ENCODE measurements at places on chromosomes 16 and 17.

GRCh38 chr17:45306623-45307022, 10.2 kb downstream of the MAP3K14 start:
- H3K4me1 ChIP-seq, result peaks cover 81% of the 10 kb centered on the region
- no peaks in the 10 kb centered on the region for H3K27me3 ChIP-seq
- peaks cover 54% of the 10 kb centered on the region for H3K36me3 ChIP-seq

DNA sequence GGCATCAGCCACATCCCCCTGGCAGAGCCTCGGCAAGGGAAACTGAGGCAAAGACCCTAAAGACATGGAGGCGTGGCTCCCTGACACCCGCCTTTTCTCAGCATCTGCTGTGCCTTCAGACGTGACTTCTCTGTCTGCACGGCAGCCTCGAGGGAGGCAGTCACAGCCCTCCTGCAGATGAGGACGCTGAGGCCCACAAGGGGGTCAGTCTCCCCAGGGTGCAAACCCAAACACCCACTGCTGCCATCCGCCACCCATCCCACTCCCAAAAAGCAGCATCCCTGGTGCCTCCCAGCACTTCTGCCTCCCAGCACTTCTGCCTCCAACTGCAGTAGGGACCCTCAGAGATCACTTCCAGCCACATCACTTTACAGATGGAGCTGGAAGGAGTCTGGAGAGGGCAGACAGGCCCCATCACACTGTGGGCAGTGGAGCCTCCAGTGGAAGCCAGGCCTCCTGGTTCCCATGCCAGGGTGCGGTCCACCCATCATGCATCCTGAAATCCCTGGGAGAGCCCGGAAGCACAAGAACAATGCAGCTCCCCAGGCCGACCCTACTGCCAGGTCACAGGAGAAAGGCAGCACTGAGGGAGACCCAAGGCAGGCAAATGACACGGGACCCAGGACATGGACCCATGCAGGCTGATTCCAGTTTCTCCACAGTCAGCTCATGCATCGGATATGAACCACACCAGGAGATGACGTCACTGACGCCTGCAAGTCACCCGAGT, 23.8 kb downstream of the KDM8 start:
- no peak for DNase-seq
- peaks cover 28% of the 10 kb centered on the region for H3K4me1 ChIP-seq
- H3K4me3 ChIP-seq, result no peak overlapping the region
- H3K27me3 ChIP-seq, result no peaks in the 10 kb centered on the region

DNA sequence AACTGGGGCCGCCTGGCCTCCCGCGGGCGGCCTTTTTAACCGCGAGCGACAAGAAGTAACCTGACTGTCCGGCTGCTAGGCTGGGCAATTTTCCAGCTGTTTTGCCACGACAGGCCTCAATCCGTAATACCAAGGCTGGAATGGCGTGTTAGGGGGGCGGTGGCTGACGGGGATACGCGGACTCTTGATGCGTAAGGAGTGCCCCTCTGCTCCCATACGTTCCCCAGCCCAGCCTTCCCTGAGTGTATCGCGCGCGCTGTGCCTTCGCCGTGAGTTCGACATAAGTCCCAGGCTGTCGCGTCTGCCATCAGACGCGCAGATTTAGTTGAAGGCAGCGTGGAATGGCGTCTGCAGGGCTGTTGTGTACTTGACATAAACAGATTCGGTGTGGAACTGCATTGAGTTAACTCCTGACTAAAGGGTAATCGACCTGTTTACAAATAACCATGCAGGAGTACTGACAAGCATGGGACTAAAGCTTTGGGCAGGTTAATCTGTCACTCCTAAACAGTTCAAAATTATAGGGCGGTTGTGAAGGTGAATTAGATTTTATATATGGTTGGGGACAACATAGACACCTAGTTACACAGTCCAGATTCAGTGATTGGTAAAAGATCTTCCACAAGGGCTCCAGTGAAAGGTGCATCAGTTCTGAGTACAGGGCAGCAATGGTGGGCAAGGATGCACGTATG, 16.6 kb upstream of the ERN1 start:
- H3K4me1 ChIP-seq, result peaks cover 19% of the 10 kb centered on the region
- no peak for DNase-seq
- no peaks in the 10 kb centered on the region for H3K27me3 ChIP-seq
- H3K36me3 ChIP-seq, result peaks cover 30% of the 10 kb centered on the region
- no peak overlapping the region for H3K27ac ChIP-seq
- no peak overlapping the region for H3K4me3 ChIP-seq

GRCh38 chr16:66900721-66901441, 17.8 kb downstream of the CDH16 start:
- H3K27me3 ChIP-seq, result peaks cover 2% of the 10 kb centered on the region
- peaks cover 4% of the 10 kb centered on the region for H3K4me1 ChIP-seq
- DNase-seq, result no peak
- no peak overlapping the region for H3K4me3 ChIP-seq
- H3K27ac ChIP-seq, result no peak overlapping the region
- H3K36me3 ChIP-seq, result peaks cover 1% of the 10 kb centered on the region

- DNase-seq, result no peak
- peaks cover 36% of the 10 kb centered on the region for H3K4me1 ChIP-seq
These were observed 2.5 kb downstream of the EIF1 start for GRCh38 chr17:41691031-41691777.

DNA sequence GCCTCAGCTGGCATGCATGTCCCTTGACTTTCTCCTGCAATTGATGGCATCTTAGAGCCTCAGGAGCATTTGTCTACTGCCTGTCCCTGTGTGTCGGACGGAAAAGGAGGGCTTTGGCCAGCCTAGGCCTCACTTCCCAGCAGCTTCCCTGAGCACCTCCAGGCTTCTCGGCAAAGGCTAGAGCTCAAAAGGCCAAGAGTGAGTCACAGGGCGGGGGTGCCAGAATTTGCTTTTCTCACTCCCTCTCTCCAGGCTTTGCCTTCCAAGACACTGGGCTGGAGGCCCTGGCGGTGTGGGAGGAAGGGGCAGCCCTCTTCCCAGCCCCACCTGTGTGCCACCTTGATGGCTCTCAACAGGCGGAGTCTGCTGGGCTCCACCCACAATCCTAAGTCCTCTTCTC, 107.3 kb upstream of the MAF start:
- no peak for DNase-seq
- H3K4me3 ChIP-seq, result no peak overlapping the region
- no peaks in the 10 kb centered on the region for H3K36me3 ChIP-seq
- peaks cover 6% of the 10 kb centered on the region for H3K4me1 ChIP-seq
- H3K27ac ChIP-seq, result no peak overlapping the region
- no peaks in the 10 kb centered on the region for H3K27me3 ChIP-seq

- H3K27me3 ChIP-seq, result peaks cover 6% of the 10 kb centered on the region
- no peak within 1 kb of the TSS for H3K4me3 ChIP-seq
- H3K27ac ChIP-seq, result no peak within 1 kb of the TSS
These were observed at the start of gene KRTAP4-16 for GRCh38 chr17:41101586-41102259. Gene KRTAP4-16, minus strand, starts transcription at chr17:41102209. Its CDS starts 0 bp downstream, at chr17:41102209.

- DNase-seq, result no peak
- H3K4me3 ChIP-seq, result no peak overlapping the region
- H3K4me1 ChIP-seq, result no peaks in the 10 kb centered on the region
- H3K36me3 ChIP-seq, result peaks cover 16% of the 10 kb centered on the region
- no peak overlapping the region for H3K27ac ChIP-seq
These were observed 1.4 kb downstream of the MFAP4 start for GRCh38 chr17:19385521-19385983.

GRCh38 chr17:48604770-48605329, at the start of gene HOXB6:
Gene HOXB6, minus strand, starts transcription at chr17:48604986. Its CDS starts 6,836 bp downstream, at chr17:48598150.
- no peak within 1 kb of the TSS for H3K27ac ChIP-seq
- peaks cover 82% of the 10 kb centered on the region for H3K27me3 ChIP-seq
- no peaks in the 10 kb centered on the region for H3K36me3 ChIP-seq
- no peaks in the 10 kb centered on the region for H3K4me1 ChIP-seq

DNA sequence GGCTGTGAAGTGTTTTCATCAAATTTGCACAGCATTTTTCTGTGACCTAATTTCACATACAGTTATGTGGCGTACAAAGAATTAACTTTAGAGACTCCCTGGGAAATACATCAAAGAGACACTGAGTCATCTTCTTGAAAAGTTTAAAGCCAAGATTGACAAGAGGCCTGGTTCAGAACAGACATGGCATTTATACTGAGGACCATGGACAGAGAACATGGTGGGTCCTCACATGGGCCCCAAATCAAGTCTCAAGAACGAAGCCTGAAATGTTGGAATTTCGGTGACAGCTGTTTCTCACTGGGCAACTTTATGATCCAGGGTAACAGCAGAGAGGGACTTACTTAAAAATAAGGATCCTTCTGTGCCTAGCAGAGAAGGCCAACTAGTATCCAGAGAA, 311.5 kb upstream of the KCNJ16 start:
- H3K36me3 ChIP-seq, result no peaks in the 10 kb centered on the region
- H3K4me1 ChIP-seq, result peaks cover 19% of the 10 kb centered on the region
- H3K4me3 ChIP-seq, result no peak overlapping the region
- DNase-seq, result no peak
- peaks cover 2% of the 10 kb centered on the region for H3K27me3 ChIP-seq
- no peak overlapping the region for H3K27ac ChIP-seq

- peaks cover 78% of the 10 kb centered on the region for H3K4me1 ChIP-seq
- peak overlapping the region; percentile 93 for H3K27ac ChIP-seq
- H3K36me3 ChIP-seq, result peaks cover 74% of the 10 kb centered on the region
- peak; percentile 71 for DNase-seq
- peak overlapping the region; percentile 92 for H3K4me3 ChIP-seq
These were observed 38.6 kb upstream of the SLFN13 start for GRCh38 chr17:35486920-35487732.

DNA sequence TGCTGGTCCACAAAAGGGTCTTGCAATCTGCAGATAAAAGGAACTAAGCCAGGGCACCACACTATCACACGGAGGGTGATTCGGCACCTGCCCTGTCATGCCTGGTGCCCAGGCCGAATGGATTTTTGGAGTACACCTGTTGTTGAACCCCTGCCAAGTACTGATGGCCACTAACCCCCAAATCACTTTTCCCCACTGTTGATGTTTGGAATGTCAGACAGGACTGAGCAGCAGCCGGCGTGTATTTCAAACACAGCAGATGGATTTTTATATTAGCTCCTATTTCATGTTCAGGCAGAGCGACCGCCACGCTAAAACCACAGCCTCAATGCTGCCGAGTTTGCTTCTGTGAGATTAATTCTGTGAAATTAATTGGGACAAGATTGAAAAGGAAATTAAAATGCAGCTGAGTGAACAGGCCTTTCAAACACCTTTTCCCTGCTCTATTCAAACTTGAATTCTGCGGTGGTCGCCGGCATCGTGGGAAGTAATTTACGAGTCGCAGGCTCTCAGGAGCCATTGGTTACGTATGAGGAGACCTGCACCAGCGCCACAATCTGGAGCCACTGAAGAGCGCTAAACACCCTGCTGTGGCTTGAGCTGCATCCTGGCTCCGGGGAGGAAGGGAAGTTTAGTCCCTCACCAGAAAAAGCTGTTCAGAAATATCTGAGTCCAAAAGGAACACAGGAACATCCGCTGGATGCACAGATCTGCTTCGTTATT, 48.5 kb downstream of the SNX11 start:
- H3K4me1 ChIP-seq, result no peaks in the 10 kb centered on the region
- H3K4me3 ChIP-seq, result no peak overlapping the region
- peaks cover 11% of the 10 kb centered on the region for H3K36me3 ChIP-seq
- no peak overlapping the region for H3K27ac ChIP-seq
- DNase-seq, result no peak

- H3K36me3 ChIP-seq, result peaks cover 2% of the 10 kb centered on the region
- H3K27ac ChIP-seq, result no peak overlapping the region
- peaks cover 5% of the 10 kb centered on the region for H3K4me1 ChIP-seq
- no peak overlapping the region for H3K4me3 ChIP-seq
- no peaks in the 10 kb centered on the region for H3K27me3 ChIP-seq
- DNase-seq, result no peak
These were observed 17.4 kb downstream of the DUSP14 start for GRCh38 chr17:37507111-37507510.

GRCh38 chr17:39461926-39462569, 762 bp downstream of the CDK12 start:
- peaks cover 50% of the 10 kb centered on the region for H3K4me1 ChIP-seq
- H3K4me3 ChIP-seq, result peak overlapping the region; percentile 95
- H3K36me3 ChIP-seq, result peaks cover 28% of the 10 kb centered on the region
- H3K27me3 ChIP-seq, result no peaks in the 10 kb centered on the region
- DNase-seq, result no peak

GRCh38 chr17:35742896-35743477, 10.1 kb downstream of the GAS2L2 start:
- H3K4me1 ChIP-seq, result peaks cover under 1% of the 10 kb centered on the region
- no peaks in the 10 kb centered on the region for H3K36me3 ChIP-seq
- peaks cover 29% of the 10 kb centered on the region for H3K27me3 ChIP-seq
- no peak for DNase-seq

GRCh38 chr16:55488306-55488705, 9.3 kb downstream of the MMP2 start:
- no peaks in the 10 kb centered on the region for H3K4me1 ChIP-seq
- DNase-seq, result no peak
- no peaks in the 10 kb centered on the region for H3K27me3 ChIP-seq
- H3K36me3 ChIP-seq, result no peaks in the 10 kb centered on the region
- no peak overlapping the region for H3K4me3 ChIP-seq
- H3K27ac ChIP-seq, result no peak overlapping the region

DNA sequence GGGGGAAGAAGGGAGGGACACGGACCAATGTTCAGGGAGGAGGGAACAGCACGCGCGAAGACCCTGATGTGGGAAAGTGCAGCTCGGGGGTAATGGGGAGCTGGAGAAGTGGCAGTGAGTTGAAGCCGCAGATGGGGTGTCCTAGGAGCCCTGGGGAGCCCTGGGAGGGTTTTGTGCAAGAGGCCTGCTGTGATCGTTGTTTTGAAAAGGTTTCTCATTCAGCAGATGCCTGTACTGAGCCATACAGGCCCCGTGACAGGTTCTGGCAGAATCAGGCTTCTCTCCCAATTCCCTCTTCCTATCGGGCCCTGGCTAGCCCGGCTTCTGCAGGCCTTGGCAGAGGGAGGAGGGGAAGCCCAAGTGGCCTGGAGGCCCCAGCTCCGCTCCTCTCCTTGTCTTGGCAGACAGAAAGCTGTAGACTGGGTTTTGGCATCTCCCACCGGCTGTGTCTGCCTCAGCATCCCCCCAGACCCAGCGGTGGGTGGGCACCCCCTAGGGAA, 38.4 kb upstream of the EMP2 start:
- H3K4me3 ChIP-seq, result no peak overlapping the region
- no peaks in the 10 kb centered on the region for H3K4me1 ChIP-seq
- no peak for DNase-seq
- H3K27me3 ChIP-seq, result peaks cover 11% of the 10 kb centered on the region

DNA sequence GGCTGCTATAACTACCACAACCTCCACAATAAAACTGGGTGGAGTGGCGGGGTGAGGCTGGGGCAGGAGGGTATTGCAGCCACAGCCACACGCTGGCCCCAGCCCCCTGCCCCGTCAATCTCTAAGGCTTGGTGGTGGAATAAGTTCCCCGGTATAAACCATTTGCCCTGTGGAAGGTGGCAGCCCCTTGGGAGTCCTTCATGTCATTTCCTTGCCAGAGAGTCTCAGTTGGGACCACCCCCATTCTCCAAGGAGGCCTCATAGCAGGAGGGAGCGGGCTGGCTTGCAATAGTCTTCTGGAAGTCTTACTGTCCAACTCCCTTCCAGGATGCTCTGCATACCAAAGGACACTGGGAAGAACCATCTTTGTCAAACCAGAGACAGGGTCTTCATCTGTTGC, 19.4 kb downstream of the CD300A start:
- peaks cover 38% of the 10 kb centered on the region for H3K36me3 ChIP-seq
- no peak overlapping the region for H3K4me3 ChIP-seq
- H3K4me1 ChIP-seq, result peaks cover 25% of the 10 kb centered on the region
- peaks cover 2% of the 10 kb centered on the region for H3K27me3 ChIP-seq
- no peak for DNase-seq

All from activated T-helper 1 cell treated with anti-CD3 and anti-CD28 coated beads, Interleukin-12 subunit alpha, Interleukin-12 subunit beta, Interleukin-2, Interleukin-4 antibody, amounts not matched to agents 30 ng/mL and 10 ng/mL and 1 ng/mL, durations not matched to agents 14 hours and 24 hours and 36 hours (primary cell).